ENCODE measurements at places on chromosomes 7 and 10.

DNA sequence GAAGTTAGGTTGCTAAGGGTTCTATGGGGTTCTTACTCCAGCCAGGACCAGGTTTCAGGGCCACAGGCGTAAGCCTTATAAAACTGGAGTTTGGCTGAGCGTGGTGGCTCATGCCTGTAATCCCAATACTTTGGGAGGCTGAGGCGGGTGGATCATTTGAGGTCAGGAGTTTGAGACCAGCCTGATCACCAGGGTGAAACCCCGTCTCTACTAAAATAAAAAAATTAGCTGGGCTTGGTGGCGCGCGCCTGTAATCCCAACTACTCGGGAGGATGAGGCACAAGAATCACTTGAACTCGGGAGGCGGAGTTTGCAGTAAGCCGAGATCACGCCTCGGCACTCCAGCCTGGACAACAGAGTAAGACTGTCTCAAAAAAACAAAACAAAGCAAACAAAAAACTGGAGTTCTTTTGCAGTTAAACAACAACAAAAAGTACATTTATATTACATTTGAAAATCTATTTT is 347 bp upstream of the RRP12 start:
- no peak for DNase-seq

DNA sequence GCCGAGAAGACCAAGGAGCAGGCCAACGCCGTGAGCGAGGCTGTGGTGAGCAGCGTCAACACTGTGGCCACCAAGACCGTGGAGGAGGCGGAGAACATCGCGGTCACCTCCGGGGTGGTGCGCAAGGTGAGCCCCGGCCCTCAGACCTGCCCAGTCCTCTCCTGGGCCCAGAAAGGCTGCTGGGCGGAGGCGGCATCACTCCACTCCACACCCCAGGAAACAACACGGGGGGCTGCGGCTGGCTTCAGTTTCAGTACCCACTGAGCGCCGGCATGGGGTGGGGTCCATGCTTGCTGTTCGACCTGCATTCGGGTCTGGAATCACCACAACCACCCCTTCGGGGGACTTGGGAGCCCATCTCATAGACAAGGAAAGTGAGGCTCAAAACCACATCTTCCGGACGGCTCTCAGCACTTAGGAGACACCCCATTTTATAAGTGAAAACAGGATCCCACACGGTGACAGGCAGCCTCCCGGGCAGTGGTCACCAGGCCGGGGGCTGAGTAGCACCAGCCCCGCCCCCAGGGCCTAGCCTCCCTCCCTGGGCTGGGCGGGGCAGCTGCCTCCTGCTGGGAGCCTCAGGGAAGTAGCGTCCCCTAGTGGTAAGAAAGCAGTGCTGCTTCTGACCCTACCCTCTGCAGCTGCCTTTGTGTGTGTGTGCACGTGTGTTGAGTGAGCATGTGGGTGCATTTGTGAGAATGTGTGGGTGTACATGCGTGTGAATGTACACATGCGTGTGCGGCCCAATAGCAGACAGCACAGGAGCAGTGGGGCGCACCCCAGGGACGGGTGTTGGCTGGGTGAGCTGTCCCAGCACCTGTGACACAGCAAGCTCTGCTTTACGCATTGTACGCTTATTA is 1.8 kb downstream of the SNCG start:
- DNase-seq: no peak

DNA sequence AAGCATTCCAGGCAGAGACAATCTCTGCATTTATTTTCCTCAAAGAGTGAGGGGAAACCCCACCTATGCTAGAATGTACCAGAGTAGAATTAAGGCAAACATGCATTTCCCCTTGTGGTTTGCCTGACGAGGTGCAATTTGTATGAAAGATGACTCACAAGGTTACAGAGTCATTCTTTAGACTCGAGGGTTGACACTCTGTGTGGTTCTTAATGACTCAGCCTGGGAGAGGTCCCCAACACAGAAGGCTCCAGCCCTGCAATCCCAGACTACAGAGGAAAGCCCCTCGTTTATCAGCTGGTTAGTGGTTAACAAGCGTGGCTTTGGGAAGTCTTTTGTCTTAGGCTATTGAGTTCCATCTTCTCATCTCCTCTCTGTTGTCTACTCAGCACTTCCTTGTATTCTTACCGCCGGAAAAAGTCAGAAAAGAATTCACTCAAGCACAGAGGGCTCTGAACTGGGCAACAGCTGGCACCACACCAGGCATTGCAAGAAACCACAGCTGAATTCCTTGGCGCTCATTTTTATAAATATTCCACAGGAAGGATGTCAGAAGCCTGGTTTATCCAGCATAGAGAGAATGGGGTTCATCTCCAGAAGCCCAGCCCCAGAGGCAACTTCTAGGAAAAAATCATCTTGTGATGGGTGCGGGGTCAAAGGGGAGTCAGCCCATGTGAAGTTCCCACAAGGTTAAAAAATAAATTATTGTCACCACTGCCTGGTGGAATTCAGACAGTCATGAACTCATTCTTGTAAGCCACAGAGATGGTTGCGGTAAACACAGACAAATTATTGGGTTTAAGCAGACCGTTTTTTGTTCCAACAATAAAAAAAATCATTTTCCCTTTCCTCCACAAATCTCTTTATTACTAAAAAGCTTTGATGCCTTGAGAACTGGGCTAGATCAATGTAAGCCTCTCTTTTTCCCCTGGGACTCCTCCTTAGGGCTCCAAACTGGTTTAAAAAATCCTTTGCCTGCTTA is 24.5 kb upstream of the SVIL start:
- DNase-seq: no peak

DNA sequence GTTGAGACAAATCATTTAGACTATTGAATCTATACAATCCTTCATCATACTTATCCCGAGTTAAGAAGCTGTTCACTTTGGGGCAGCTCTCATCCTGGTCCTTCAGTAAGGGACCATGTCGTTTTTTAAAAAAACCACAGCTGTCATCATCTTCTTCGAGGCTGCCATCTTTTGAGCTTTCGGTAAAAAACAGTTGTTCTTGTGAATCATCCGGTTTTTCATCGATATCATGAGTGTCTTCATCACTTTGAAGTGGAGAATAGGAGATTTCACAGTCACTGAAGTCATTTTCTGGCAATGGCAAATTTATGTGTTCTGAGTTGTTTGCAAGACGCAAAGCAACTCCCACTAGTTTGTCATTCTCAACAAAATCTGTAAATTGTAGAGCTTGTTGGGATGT is 3.9 kb downstream of the DCLRE1A start:
- no peak for DNase-seq

DNA sequence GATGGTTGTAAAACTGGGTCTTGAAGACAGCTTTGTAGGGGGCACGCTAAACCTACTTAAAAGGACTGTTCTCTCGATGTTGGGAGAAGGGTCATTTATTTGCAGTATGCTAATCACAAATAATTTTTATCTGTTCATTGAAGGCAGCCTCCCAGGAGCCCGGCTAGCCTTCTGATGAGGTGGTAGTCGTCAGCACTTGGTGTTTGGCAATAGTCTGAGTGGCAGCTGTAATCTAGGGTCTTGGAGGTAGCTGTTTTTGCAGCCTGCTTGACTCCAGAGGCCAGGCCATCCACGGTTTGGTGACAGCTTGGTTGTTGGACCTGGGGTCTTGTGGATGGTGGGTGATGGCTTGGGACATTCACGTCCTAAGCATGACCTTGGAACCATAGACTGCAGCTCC is 2.2 kb downstream of the GTF2IRD1 start:
- DNase-seq: no peak

DNA sequence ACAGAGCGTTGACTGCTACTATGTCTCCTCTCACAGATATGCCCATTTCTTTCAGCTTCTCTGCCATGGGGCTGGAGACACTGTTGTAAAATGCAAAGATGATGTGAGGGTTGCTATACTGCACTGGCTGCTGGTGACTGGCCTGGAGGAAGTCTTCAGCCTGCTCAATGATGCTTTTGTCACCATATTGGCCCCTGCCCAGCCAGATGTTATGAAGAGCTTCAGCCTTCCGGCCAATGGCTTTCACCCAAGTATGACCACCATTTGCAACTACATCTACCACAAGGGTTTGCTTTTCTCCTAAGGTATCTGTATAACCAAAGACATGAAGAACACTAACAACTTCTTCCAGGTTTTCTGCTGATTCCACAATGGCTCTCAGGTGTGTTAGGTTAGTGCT is 1.6 kb downstream of the C7orf25 start:
- DNase-seq: no peak

DNA sequence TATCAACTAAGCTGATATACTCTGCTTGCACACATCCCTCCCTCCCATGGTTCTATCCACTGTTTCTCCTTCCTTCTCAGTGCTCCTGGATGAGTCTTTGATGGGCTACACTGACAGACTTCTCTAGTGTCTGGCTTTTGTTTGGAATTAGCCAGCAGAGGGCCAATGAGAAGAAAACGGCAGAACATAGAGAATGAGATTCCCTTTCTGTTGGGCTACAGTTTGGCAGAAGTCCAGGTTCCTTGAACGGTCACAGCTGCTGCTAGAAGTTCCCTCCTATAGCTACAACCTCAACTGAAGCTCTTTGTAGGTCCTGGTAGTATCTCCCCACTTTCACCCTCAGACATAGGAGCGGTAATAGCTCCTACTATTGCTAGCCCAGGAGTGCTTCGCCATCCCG is 251.1 kb upstream of the LRRN3 start:
- DNase-seq: no peak

DNA sequence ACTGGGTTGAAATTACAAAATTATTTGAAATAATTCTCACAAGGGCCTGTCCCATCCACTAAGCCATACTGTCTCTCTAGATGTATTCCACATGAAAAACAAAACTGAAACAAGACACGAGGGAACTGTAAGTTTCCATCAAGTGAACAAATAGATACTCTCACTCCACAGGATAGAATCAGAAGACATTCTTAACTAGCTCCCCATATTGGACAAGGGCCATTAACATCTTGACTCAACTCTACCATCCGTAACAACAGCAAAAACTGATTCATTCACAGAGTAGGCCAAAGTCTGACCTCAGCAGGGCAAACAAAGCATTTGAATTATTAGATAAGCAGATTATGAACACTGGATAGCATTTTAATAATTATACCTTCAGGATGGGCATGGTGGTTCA is 29.1 kb downstream of the UBE2H start:
- no peak for DNase-seq

GRCh38 chr10:111973306-111973705 is 210.3 kb downstream of the GPAM start:
- DNase-seq: no peak

GRCh38 chr7:2529161-2530070 is 9.8 kb downstream of the LFNG start:
- no peak for DNase-seq

DNA sequence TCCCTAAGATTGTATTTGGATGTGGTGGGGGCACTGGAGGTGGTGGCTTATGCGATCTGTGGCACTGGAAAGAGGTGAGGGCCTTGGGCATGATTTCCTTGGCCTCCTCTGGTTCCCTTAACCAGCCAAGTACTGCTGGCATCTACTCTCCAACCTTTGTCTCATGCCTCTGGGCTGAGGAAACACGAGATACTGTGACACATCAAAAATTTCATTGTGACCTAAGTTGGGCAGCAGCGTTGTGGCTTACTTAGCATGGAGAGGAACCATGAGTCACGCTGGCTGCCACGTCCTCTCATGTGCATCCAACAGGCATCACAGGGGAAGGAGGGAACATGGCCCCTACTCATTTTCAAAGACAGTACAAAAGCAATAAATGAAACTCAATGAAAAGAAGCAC is 29.7 kb upstream of the GSDME start:
- DNase-seq: no peak

All from cortex of kidney (tissue), 1 donor.